ENCODE measurements at places on chromosomes 2 and 18.

DNA sequence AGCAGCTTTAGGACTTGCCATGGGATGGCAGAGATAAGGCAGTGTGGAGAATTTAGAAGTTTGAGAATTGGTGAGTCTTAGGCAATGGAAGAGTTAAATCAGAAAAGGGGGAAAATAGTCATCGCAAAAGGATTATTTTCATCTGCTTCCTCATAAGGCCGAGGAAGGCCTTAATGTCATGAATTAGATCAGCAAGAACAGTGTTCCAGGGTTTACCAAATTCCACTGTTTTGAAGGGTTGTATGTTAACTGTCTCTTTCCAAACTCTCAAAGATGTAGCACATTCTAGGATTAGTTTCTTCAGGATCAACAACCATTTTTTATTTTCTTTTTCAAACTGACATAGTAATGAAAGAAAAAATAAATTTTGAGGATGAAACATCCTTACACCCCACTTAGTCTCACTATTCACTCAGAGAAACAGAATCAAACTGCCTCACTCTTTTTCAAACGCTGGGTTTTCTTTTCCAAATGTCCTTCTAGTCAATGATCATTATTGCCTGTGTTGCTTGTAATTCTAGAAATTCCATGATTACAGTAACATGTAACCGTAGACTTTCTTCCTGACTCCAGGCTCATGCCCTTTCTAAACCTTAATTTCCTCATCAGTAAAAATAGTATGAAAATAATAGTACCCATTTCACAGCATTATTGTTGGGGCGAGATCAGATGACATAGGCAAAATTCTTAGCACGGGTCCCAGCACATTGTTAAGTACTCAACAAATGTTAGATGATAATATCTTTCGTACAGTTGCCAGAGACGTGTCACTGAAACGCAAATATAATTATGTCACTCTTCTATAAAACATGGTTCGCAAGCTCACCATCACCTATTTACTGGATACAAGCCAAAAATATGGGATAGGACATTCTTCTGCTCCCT is 23.6 kb downstream of the ZEB2 start:
- DNase-seq: no peak

- no peak for DNase-seq
Observed at GRCh38 chr2:203993011-203993410, 56.4 kb downstream of the ICOS start.

GRCh38 chr2:20448246-20448976 is 1.5 kb downstream of the RHOB start:
- DNase-seq: no peak

- no peak for DNase-seq
Observed at GRCh38 chr18:58753976-58754375, 82.7 kb downstream of the MALT1 start.

- no peak for DNase-seq
Observed at GRCh38 chr2:91477731-91478672, 2786.5 kb downstream of the RPIA start.
